Vein endothelial cell (primary cell): ENCODE measurements at places on chromosomes 5 and 9. TPM values are rescaled to one million over a fixed set of nuclear protein-coding genes. Genes with fewer than 3 reads are reported as not detected.

CNTLN gene
- total RNA-seq: 8.2 and 11.2 TPM in 2 replicates

PCDHB12 gene
- total RNA-seq: 0.76 and 0.98 TPM in 2 replicates

PCDHA12 gene
- under 0.01 TPM in 1 of 2 replicates, not detected in the other for total RNA-seq

SPINK13 gene
- total RNA-seq: not detected in 2 replicates

SMIM3 gene
- total RNA-seq: 2.0 and 3.9 TPM in 2 replicates

UBE2QL1 gene
- total RNA-seq: 0.10 TPM in 1 of 2 replicates, not detected in the other

GALNT12 gene
- total RNA-seq: under 0.01 and 0.76 TPM in 2 replicates

PCDHB15 gene
- 0.98 and 1.1 TPM in 2 replicates for total RNA-seq
